Activated CD4-positive, alpha-beta T cell treated with anti-CD3 and anti-CD28 coated beads, Interleukin-2, amount 50 U/mL, for 16 hours (primary cell): ENCODE measurements at places on chromosomes 16 and 17.

DNA sequence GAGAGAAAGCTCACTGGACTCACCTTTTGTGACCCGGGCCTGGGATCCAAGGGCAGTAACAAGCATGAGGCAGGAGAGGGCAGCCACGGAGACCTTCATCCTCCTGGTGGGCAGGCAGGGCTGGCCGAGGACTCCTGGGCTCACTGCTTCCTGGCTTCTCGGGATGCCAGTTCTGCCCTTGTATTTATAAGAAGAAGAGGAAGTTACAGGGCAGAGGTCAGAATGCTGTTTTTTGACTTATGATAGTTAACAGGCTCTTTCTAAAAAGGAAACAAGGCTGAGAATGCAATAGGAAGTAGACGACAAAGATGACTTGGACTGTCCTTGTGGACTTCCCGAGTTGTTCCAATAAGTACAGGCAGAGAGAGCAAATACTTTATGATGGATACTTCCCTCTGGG is at the start of gene CCL23:
Gene CCL23, minus strand, starts transcription at position 174 of the 400 bp plus-strand sequence. Its CDS starts 75 bp downstream, at position 99.
- DNase-seq, result no peak

- DNase-seq, result no peak
Observed at GRCh38 chr16:85252461-85252860, 140.2 kb upstream of the CIBAR2 start.

GRCh38 chr17:17666111-17666714 is 15.0 kb upstream of the RAI1 start:
- DNase-seq, result no peak

DNA sequence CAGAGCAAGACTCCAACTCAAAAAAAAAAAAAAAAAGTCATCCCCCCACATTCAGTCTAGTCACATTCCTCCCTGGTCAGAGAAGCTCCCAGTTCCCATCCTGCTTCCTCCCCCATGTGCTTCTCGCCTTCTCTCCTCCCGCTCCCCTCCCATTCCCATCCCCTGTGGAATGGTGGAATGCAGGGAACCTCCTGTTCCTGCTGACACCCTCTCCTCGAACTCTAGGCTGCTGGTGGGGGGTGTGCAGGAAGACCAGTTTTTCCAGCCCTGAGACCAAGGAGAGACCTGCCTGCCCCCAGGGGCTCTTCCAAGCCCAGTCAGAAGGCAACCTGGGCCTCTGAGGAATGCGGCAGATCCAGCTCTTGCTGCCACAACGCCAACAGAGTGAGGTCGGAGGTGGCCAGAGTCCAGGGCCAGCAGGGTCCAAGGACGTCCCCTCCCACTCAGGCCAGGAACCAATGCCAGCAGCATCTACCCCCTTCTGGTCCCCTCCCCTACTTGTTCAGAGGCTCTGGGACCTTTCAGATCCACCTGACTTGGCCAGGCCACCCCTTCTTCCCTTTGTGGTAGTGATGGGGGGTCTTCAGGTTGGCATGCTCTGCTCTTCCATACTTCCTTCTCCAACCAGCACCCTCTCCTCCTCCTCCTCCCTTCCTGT is 39.3 kb upstream of the TAC4 start:
- DNase-seq, result no peak

GRCh38 chr17:7034955-7035590 is 742 bp upstream of the SLC16A13 start:
- DNase-seq, result peak; percentile 70

GRCh38 chr17:59278406-59278805 is 53.0 kb upstream of the YPEL2 start:
- DNase-seq, result no peak

GRCh38 chr17:57422574-57423164 is 166.3 kb downstream of the MSI2 start:
- DNase-seq, result peak; percentile 50

DNA sequence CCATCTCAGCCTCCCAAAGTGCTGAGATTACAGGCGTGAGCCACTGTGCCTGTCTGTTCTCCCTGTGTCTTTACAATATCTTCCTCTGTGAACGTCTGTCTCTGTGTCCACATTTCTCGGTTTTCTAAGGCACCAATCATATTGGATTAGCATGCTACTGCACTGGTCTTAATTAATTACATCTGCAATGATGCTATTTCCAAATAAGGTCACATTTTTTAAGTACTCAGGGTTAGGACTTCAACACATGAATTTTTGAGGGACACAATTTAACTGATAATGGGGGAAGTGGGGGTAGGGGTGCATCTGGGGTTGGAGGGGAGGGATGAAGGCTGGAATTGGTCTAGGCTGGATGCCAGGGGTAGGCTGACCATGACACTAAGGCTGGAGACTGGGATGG is 102.6 kb downstream of the N4BP1 start:
- no peak for DNase-seq

GRCh38 chr17:16922386-16923096 is 49.4 kb downstream of the TNFRSF13B start:
- peak; percentile 30 for DNase-seq

DNA sequence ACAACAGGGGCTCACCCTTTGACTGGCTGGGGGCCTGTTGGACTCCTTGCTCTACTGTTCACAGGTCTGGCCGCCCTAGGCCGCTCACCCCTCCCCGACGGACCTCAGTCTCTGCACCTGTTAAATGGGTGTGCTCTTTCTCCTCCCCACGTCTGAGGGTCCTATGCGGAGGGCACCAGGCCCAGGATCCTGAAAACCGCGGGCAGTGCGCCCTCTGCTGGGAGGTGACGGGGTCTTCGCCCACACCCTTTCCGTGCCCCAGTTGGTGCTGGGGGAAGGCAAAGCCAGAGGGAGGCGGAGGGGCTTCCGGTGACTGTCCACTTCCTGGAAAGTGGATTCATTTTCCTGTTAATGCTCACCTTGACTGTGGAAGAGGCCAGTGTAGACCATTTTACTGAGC is 1010.9 kb downstream of the KCNJ18 start:
- no peak for DNase-seq

DNA sequence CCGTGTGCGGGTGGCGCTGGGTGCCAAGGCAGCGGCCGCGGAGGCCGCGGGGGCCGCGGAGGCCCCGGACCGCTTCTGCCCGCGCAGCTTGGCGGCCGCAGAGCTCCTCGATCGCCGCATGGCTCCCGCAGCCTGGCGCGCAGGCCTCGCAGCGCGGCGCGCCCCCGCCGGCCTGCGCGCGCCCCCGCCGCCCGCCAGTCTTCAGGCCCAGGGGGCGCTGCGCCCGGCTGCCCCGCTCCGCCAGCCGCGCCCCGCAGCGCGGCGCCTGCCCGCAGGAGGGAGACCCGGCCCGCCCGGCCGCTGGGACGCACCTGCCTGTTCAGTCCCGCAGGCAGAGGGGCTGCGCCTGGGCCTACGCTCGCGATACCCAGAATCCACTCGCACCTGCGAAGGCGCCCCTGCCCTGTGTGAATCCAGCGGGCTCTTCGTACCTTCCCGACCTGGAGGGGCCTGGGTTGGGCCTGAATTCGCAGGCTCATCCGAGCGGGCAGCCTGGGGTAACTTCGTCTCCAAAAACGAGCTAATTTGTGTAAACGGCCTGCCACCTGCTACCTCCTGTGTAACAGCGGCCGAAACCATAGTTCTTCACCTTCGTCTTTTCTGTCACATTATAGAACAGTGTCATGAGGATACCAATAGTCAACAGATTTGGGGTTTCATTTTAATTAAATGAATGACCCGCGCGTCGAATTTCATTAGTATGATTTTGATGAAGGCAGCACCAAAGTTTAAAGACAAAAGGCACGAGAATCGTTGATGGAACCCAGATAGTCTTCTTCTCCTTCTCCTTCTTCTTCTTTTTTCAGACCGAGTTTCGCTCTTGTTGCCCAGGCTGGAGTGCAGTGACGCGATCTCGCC is at the start of gene CENPV:
Gene CENPV, minus strand, starts transcription at position 153 of the 858 bp plus-strand sequence. Its CDS starts 33 bp downstream, at position 120.
- peak; percentile 64 for DNase-seq

GRCh38 chr16:426115-426905 is 861 bp downstream of the RAB11FIP3 start:
- DNase-seq, result peak; percentile 4

- peak; percentile 82 for DNase-seq
Observed at GRCh38 chr17:7280519-7281073, 922 bp upstream of the SLC2A4 start.

DNA sequence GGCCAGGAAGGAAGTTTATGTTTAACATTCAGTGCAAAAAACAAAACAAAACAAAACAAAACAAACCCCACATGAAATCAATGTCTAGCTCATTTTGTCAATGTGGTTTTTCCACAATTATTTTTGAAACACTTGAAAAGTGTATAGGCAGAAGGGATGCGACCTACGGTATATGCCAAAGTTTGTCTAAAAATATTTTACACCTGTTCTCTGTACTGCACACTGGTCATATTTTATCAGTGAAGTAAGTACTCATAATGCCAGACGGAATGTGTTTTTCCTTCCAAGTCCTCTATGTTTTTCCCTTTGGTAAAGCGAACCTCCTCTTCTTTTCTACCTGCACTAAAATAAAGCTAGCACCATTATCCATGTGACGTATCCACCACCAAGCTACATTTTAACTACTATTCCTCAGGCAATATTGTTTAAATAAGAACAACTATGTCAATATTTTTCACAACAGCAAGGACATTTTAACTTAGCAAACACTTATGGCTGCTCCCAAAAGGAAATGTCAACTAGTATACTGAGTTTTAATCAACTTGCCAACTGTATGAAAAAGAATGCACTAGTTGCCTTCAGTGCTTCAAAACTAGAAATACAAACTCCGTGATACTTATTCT is 10.3 kb downstream of the TOB1 start:
- no peak for DNase-seq
